Activated naive CD8-positive, alpha-beta T cell treated with anti-CD3 and anti-CD28 coated beads, Interleukin-2, amount 10 ng/mL, durations not matched to agents 7 days and 5 days (primary cell): ENCODE measurements at places on chromosomes 13 and 19. TPM values are rescaled to one million over a fixed set of nuclear protein-coding genes. Genes with fewer than 3 reads are reported as not detected.

GRCh38 chr13:98371516-98372023 is 194.5 kb upstream of the RNF113B start:
- no peaks in the 10 kb centered on the region for H3K27me3 ChIP-seq
- no peaks in the 10 kb centered on the region for H3K36me3 ChIP-seq
- no peak overlapping the region for H3K4me3 ChIP-seq
- no peaks in the 10 kb centered on the region for H3K4me1 ChIP-seq

GRCh38 chr13:21218351-21219035 is 42.0 kb downstream of the MRPL57 start:
- peaks cover 48% of the 10 kb centered on the region for H3K27me3 ChIP-seq
- peaks cover 9% of the 10 kb centered on the region for H3K36me3 ChIP-seq
- H3K4me1 ChIP-seq: peaks cover 19% of the 10 kb centered on the region
- peak overlapping the region; percentile 53 for H3K4me3 ChIP-seq
- H3K27ac ChIP-seq: peak overlapping the region; percentile 84
- DNase-seq: no peak

Gene CD33
- total RNA-seq: 7.7 TPM

GRCh38 chr19:16587833-16588823 is 15.9 kb upstream of the SLC35E1 start:
- peak overlapping the region; percentile 93 for H3K27ac ChIP-seq
- no peaks in the 10 kb centered on the region for H3K27me3 ChIP-seq
- H3K36me3 ChIP-seq: peaks cover 5% of the 10 kb centered on the region
- H3K4me3 ChIP-seq: peak overlapping the region; percentile 86
- peaks cover 70% of the 10 kb centered on the region for H3K4me1 ChIP-seq
- peak; percentile 64 for DNase-seq

- H3K27me3 ChIP-seq: no peaks in the 10 kb centered on the region
- H3K4me1 ChIP-seq: no peaks in the 10 kb centered on the region
- H3K36me3 ChIP-seq: no peaks in the 10 kb centered on the region
- no peak for DNase-seq
Observed at GRCh38 chr13:59120297-59120843, 1043.4 kb downstream of the DIAPH3 start.

DNA sequence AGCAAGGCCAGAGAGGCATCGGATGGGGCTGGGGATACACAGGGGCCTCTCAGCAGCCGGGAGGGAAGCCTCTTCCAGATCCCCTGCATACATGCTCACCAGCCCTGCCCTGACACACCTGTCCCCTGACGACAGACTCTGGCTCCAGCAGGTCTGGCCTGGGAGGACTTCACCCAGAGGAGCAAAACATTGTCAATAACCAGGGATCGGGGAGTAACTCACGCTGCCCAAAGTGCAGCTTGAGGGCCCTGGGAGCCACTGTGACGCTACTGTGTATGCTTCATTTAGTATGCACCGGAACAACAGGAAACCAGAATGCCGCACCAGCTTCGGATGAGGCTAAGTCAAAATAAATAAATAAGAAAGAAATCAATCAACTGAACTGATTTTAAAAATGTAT is 12.4 kb upstream of the CD22 start:
- DNase-seq: no peak
- no peak overlapping the region for H3K27ac ChIP-seq
- peaks cover 4% of the 10 kb centered on the region for H3K27me3 ChIP-seq

Gene HDGFL2
- 56.5 TPM for total RNA-seq

Gene ACER1
- total RNA-seq: 0.55 TPM
